Naive thymus-derived CD4-positive, alpha-beta T cell (primary cell): ENCODE measurements at places on chromosomes 12 and 14. TPM values are rescaled to one million over a fixed set of nuclear protein-coding genes. Genes with fewer than 3 reads are reported as not detected.

KIF5A gene
- 0.09 TPM for polyA plus RNA-seq

CREBL2 gene
- 40.2 TPM for polyA plus RNA-seq

DNA sequence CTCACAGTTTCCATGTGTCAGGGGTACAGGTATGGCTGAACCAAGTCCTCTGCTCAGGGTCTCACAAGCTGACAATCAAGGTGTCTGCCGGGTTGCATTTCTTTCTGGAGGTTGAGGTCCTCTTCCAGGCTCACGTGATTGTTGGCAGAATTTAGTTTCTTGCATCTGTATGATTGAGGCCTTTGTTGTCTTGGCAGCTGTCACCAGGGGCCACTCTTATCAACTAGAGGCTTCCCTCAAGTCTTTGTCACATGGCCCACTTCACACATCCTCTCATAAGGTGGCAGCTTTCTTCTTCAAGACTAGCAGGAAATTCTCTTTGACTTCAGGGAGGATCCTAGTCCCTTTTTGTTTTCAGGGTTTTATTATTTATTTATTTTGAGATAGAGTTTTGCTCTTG, 46.0 kb upstream of the FOS start:
- H3K4me3 ChIP-seq: no peak overlapping the region
- peak overlapping the region; percentile 44 for H3K27ac ChIP-seq
- DNase-seq: no peak
- no peaks in the 10 kb centered on the region for H3K27me3 ChIP-seq
- no peaks in the 10 kb centered on the region for H3K36me3 ChIP-seq
- H3K4me1 ChIP-seq: peaks cover 33% of the 10 kb centered on the region

DNA sequence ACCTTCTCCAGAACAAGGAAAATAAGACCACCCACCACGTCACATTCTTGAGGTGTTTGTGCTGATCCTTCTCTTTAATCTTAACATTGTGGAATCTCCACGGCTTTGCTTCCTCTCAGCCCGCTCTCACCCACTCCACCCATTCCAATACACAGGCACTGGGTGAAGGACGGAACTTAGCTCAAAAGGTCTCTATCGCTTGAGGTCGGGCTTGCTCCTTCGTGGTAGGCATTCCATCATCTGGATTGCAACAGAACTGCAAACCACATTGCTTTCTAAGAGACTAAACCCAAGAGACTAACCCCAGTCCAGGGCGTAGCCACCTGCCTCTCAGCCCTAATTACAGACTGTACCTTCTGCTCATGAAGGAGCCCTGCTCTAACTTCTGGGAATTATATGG, 24.0 kb upstream of the MDM2 start:
- DNase-seq: no peak
- no peaks in the 10 kb centered on the region for H3K36me3 ChIP-seq
- no peak overlapping the region for H3K27ac ChIP-seq
- no peak overlapping the region for H3K4me3 ChIP-seq
- H3K27me3 ChIP-seq: no peaks in the 10 kb centered on the region

- H3K4me3 ChIP-seq: peak overlapping the region; percentile 80
- no peaks in the 10 kb centered on the region for H3K36me3 ChIP-seq
- peak overlapping the region; percentile 88 for H3K27ac ChIP-seq
- H3K4me1 ChIP-seq: peaks cover 17% of the 10 kb centered on the region
Observed at GRCh38 chr12:22626406-22626805, 1.4 kb downstream of the ETNK1 start.

GRCh38 chr14:65620195-65620594, 207.7 kb downstream of the FUT8 start:
- H3K4me1 ChIP-seq: no peaks in the 10 kb centered on the region
- no peaks in the 10 kb centered on the region for H3K27me3 ChIP-seq
- no peaks in the 10 kb centered on the region for H3K36me3 ChIP-seq
- no peak overlapping the region for H3K4me3 ChIP-seq

DNA sequence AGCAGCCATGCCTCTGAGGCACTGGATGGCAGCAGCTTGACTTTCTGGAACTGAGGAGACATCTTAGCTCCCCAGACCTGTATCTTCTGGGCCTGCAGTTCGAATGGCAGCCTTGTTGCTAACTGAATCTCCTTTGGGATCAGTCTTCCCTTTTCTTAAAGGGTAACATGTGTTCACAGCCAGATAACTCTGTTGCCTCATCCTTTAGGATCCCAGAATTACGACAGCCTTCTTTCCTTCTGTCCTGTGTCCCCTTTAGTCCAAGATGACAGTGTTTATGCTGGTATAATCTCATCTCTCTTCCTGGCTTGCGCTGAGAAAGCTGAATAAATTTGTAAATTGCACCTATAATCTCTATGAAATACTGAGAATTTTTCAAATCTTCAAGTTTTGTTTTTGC, 9.1 kb upstream of the ERC1 start:
- no peaks in the 10 kb centered on the region for H3K27me3 ChIP-seq
- H3K36me3 ChIP-seq: no peaks in the 10 kb centered on the region
- no peak overlapping the region for H3K4me3 ChIP-seq
- no peak overlapping the region for H3K27ac ChIP-seq
- no peaks in the 10 kb centered on the region for H3K4me1 ChIP-seq
